DMS53 (cell line): ENCODE measurements at places on chromosomes 1 and 21.

- DNase-seq: no peak
Observed at GRCh38 chr1:234710381-234710780, 100.4 kb upstream of the IRF2BP2 start.

GRCh38 chr1:200665861-200666260 lies 3.8 kb downstream of the DDX59 start:
- DNase-seq: no peak

GRCh38 chr1:154837672-154838171 lies 32.4 kb downstream of the KCNN3 start:
- peak; percentile 93 for DNase-seq

GRCh38 chr1:22206551-22207125 lies 63.7 kb upstream of the WNT4 start:
- DNase-seq: no peak

GRCh38 chr21:45318556-45319404 lies 31.1 kb upstream of the POFUT2 start:
- DNase-seq: no peak
